ENCODE measurements at places on chromosomes 16 and 17. TPM values are rescaled to one million over a fixed set of nuclear protein-coding genes. Genes with fewer than 3 reads are reported as not detected.

KRT33B gene
- not detected for total RNA-seq

P3H4 gene
- total RNA-seq, result 3.4 TPM

TM4SF5 gene
- total RNA-seq, result 0.22 TPM

PMFBP1 gene
- 1.4 TPM for total RNA-seq

ZDHHC7 gene
- total RNA-seq, result 31.9 TPM

TOX3 gene
- total RNA-seq, result not detected

HS3ST3B1 gene
- total RNA-seq, result 53.9 TPM

ALOXE3 gene
- total RNA-seq, result not detected

PDE6G gene
- 26.3 TPM for total RNA-seq

COIL gene
- 21.6 TPM for total RNA-seq

SEC14L5 gene
- not detected for total RNA-seq

SULT1A2 gene
- total RNA-seq, result 0.63 TPM

BAIAP3 gene
- 1.8 TPM for total RNA-seq

ESRP2 gene
- total RNA-seq, result not detected

COTL1 gene
- total RNA-seq, result 788 TPM

SLC38A8 gene
- not detected for total RNA-seq

GPR179 gene
- total RNA-seq, result not detected

KRT36 gene
- total RNA-seq, result not detected

SBK1 gene
- total RNA-seq, result 4.4 TPM

KRTAP3-1 gene
- not detected for total RNA-seq

CCL3 gene
- total RNA-seq, result 123 TPM

NT5C3B gene
- total RNA-seq, result 24.9 TPM

CMTR2 gene
- 19.8 TPM for total RNA-seq

ASGR2 gene
- not detected for total RNA-seq

PNPO gene
- total RNA-seq, result 37.0 TPM

CIBAR2 gene
- not detected for total RNA-seq

TERB1 gene
- total RNA-seq, result not detected

CCL17 gene
- 0.56 TPM for total RNA-seq

YBX2 gene
- total RNA-seq, result 0.63 TPM

SECTM1 gene
- 9.9 TPM for total RNA-seq

KRTAP16-1 gene
- not detected for total RNA-seq

EVPLL gene
- not detected for total RNA-seq

ZNF624 gene
- 3.8 TPM for total RNA-seq

ACSM2A gene
- total RNA-seq, result not detected

CD79B gene
- 44.8 TPM for total RNA-seq

G6PC1 gene
- total RNA-seq, result not detected

GAS7 gene
- total RNA-seq, result not detected

DRC3 gene
- not detected for total RNA-seq

TMEM98 gene
- 1.8 TPM for total RNA-seq

NUDT7 gene
- total RNA-seq, result 5.9 TPM

SLC13A2 gene
- total RNA-seq, result not detected
